Mucosa of gallbladder (tissue), 1 donor: ENCODE measurements at places on chromosomes 1 and 21. TPM values are rescaled to one million over a fixed set of nuclear protein-coding genes. Genes with fewer than 3 reads are reported as not detected.

The DPT gene
- 30.7 TPM for total RNA-seq

The APOBEC4 gene
- total RNA-seq: not detected

The LRRN2 gene
- 2.4 TPM for total RNA-seq

The ADAMTS4 gene
- total RNA-seq: 7.3 TPM

The OR6K3 gene
- total RNA-seq: not detected

DNA sequence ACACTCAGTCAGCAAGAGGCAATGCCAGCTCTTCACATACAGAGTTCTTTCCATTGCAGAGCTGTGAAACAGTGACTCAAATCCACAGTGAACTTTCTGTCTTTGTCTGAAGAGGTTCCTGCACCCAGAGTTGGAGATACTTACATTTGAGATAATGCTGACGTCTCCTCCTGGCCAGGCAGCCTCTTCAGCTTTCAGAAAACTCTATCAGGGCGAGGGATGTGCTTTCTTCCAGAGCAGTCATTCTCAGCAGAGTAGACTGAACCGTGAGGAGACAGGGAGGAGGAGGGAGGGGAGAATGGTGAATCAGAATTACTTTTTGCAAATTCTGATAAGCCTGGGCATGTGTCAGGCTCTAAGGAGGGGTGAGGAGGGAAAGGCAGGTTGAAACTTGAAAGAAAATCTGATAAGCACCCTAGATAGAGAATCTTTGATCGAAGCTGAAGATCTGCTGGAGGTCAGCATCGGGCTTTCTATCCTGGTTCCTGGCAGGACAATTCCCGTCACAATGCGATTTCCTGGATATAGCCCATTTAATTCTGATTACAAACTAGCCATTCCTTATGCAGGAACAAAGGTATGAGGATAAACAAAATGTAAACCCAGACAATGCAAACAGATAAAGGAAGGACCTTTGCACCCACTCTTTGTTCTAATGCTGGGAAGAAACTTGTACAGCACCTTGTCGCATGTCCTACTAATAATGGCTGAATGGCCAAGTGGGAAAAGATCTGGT is 18.9 kb upstream of the NID1 start:
- DNase-seq: no peak

DNA sequence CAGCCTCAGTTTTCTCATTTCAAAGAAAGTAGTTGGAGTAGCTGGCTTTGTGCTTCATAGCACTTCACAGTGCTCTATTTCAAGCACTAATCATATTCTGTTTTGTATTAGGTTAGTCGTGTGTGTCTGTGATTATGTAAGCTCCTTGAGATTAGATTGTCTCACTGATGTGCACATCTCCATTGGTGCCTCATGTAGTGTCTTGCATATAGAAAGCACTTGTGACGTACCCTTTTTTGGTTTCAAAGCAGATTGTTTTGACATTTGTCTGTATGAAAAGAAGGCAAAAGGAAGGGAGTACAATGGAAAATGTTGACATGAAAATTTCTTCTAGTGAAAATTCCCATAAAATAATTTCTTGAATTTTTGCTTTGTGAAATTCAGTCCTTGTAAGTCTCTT is 13.9 kb downstream of the BTBD8 start:
- DNase-seq: no peak

- DNase-seq: no peak
These were observed 110.2 kb upstream of the L1TD1 start for GRCh38 chr1:62084310-62084890.

DNA sequence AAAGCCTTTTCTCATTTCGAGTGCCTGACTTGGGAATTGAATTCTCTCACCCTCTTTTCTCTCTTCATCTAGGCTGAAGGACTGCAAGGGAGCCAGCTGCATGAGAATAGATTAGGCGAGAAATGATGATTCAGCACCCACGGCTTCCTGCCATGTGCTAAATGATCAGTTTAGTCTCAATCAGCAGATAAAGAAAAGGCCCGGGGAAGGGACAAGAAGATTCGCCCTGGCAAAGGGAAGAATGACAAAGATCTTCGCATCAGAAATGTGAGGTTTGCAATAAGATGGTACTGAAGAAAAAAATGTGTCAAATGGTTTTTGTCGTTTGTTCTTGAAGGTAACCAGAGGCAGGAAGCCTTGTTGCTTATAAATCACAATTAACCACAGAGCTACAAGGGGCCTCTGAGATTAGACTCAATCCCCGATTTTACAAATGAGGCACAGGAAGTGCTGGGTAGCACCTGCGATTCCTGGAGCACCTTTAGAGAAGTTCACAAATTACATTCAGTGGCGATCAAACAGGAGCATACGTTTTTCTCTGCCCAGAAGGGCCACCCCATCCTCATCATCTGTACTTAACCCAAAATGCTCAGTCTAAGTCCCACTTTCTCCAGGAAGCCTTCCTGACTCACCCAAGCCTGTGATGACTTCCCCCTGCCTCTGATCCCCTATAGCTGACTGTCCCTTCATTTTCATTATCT is 183.4 kb downstream of the ZNF281 start:
- DNase-seq: no peak

GRCh38 chr1:48810740-48811139 is 34.0 kb upstream of the BEND5 start:
- DNase-seq: peak; percentile 50

- no peak for DNase-seq
These were observed 182.5 kb downstream of the AKT3 start for GRCh38 chr1:243667591-243667990.

GRCh38 chr1:203771901-203772301 is 6.9 kb downstream of the LAX1 start:
- DNase-seq: no peak

DNA sequence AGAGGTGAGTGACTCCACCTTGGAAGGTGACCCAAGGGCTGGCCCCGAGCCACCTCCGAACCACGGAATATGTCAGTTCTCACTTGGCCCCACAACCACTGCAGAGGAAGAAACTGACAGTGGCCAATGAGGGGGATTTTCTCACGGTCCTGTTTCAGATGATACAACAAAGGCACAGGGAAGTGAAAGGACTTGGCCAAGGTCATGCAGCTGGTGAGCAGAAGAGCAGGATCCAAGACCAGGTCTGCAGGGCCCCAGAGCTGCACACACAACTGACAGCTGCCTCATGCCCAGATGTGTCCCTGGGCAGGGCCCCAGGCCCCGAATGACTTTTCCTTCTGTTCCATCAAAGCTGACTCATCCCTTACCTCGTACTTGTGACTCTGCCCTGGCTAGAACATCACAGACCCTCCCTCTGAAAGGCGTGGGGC is 25.8 kb upstream of the EVA1B start:
- DNase-seq: no peak
